ENCODE measurements at places on chromosomes 1 and 21. TPM values are rescaled to one million over a fixed set of nuclear protein-coding genes. Genes with fewer than 3 reads are reported as not detected.

Gene PBX1
- polyA plus RNA-seq: 60.8 TPM

Gene NIBAN1
- polyA plus RNA-seq: 5.1 TPM

Gene EDN2
- 0.51 TPM for polyA plus RNA-seq

Gene KCNJ9
- polyA plus RNA-seq: 0.36 TPM

Gene LIPI
- polyA plus RNA-seq: 0.21 TPM

Gene OR2T29
- not detected for polyA plus RNA-seq

Gene NR5A2
- polyA plus RNA-seq: 36.5 TPM

Gene HCN3
- polyA plus RNA-seq: 18.3 TPM

Gene NCAM2
- polyA plus RNA-seq: 7.7 TPM

Gene NPR1
- polyA plus RNA-seq: 4.7 TPM

Gene TTLL7
- 6.3 TPM for polyA plus RNA-seq

DNA sequence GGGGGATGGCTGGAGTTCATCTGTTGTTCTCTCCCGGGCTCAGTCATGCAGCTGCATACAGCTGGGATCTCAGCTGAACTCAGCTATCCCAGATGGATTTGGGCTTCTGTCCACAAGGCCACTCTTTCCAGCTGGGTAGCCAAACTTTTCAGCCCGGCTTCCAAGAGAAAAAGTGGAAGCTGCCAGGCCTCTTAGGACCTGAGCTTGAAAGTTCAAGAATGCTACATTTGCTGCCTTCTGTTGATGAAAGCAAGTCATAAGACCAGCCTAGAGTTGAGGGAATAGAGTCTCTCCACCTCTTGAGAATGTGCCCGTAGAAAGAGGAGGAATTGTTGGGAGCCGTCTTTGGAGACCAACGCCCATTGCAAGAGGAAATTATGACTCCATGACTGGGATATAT lies 95.3 kb downstream of the C1orf21 start:
- no peak for DNase-seq

DNA sequence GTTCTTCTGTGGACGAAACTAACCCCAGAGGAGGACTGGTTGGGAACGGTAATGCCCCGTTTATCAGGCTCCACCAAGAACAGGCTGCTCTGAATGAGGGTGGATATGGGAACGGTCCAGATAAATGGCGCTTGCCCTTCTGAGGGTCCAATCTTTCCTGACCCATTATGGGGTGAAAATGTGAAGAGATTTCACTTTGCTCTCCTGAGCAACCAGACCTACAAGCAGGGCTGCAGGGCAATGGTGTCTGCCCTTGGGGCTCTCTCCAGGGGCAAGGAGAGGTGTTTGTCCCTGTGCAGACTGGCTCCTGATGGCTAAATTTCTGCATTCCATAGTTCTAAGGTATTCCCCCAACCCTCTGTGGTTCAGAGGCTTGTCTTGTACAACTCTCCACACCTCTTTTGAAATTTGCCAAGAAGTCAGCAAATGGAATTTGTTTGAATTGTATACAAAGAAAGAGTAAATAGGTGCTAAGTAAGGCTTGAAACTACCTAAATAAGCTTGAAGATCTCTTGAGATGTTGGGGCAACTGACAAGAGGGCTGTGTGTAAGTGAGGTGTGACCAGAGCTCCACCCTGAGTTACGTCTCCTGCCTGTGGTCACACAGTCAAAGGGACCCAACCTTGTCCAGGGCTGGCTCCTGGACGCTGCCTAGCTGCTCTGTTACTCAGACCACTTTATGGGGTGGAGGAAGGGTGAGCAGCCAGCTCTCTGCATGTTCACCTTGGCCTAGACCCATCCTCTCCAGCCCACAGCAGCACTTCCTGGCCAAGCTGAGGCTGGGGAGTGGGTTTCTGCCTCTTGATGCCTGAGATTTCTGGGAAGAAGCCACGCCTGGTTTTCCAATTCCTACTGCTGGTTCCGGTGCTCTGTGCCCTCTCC lies 24.8 kb downstream of the SLC2A1 start:
- no peak for DNase-seq

- no peak for DNase-seq
Measured at GRCh38 chr1:1156140-1157032, 17.3 kb upstream of the TTLL10 start.

DNA sequence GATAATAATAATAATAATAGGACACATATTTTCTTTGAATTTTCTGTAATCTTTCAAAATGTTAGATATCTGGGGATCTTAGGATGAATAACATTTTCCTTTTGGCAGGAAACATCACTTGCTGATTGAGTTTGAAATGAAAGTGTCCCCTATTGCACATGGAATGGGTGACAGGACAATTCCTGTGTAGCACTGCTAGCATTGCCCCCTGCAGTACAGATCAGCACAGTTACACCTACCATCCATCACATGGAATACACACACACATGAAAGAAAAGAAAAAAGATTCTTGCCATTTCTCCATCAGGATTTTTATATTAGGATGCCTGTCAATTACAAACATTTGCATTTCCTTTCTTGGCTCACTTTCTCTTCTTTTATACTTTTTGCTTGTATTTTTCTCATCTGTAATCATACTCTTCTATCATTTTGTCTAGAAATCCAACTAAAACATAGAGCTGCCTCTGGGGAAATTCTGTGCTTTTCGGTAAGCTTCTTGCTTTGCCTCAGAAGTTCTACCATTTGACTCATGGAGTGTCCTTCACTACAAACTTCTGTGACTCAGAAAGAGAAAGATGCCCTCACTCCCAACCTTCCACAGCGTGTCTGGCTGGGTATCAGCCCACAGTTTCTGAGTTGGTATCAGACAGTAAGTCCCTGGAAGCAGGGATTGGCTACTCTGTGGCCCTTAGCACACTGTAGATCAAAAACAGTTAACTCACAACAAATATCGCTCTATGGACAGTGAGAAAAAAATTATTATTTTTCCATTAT lies 641.2 kb downstream of the PTPRC start:
- DNase-seq: no peak

GRCh38 chr1:175287849-175288248 lies 95.3 kb upstream of the KIAA0040 start:
- no peak for DNase-seq

DNA sequence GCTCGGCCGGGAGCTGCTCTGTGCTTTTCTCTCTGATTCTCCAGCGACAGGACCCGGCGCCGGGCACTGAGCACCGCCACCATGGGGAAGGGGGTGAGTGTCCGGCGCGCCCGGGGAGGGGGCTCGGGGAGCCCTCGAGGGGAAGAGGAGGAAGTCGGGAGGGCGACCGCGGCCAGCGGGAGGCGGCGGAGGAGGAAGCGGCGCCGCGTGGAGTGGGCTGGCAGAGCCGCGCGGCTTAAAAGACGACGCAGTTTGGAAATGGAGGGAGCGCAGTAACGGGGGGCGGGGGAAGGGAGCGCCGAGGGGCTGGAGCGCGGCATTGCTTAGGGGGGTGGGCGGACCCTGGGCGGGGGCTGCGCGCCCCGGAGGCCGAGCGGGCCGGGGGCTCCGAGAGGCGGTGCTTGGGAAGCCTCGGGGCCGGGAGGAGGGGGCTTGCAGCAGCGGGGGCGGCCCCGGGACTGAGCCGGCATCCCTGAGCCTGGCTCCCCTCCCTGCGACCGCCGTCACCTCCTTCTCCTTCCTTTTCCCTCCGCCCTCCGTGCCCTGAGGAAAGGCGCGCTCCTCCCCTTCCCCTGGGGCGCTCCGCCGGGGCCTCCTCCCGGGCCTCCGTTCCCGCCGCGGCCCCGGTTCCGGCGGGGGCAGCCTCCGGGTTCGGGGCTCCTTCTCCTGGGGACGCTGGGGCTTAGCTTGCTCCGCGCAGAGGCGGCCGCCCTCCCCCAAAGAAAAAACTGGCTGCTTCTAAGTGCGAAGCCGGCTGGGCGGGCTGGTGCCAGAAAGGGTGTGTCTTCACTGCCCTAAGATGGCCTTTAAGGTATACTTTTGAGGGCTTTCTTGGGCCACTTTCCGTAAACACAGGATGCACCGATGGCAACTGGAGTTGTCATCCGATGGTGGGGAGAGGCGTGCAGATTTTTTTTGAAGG lies 648 bp downstream of the ATP1A1 start:
- no peak for DNase-seq

- no peak for DNase-seq
Measured at GRCh38 chr1:27594564-27595510, 9.1 kb downstream of the AHDC1 start.

DNA sequence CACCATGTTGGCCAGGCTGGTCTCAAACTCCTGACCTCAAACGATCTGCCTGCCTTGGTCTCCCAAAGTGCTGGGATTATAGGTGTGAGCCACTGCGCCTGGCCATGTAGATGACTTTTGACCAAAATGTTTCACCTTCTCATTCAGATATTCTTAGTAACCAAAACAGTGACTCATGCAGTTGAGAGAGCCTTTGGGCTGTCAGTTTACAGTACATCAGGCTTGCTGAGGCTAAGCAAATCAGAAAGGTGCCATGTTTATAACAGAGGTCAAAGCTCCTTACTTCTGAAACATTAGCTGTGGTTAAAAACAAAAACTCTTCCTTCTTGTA lies 21.0 kb downstream of the CNIH4 start:
- no peak for DNase-seq

GRCh38 chr1:172279939-172280636 lies 140.4 kb upstream of the C1orf105 start:
- DNase-seq: no peak

DNA sequence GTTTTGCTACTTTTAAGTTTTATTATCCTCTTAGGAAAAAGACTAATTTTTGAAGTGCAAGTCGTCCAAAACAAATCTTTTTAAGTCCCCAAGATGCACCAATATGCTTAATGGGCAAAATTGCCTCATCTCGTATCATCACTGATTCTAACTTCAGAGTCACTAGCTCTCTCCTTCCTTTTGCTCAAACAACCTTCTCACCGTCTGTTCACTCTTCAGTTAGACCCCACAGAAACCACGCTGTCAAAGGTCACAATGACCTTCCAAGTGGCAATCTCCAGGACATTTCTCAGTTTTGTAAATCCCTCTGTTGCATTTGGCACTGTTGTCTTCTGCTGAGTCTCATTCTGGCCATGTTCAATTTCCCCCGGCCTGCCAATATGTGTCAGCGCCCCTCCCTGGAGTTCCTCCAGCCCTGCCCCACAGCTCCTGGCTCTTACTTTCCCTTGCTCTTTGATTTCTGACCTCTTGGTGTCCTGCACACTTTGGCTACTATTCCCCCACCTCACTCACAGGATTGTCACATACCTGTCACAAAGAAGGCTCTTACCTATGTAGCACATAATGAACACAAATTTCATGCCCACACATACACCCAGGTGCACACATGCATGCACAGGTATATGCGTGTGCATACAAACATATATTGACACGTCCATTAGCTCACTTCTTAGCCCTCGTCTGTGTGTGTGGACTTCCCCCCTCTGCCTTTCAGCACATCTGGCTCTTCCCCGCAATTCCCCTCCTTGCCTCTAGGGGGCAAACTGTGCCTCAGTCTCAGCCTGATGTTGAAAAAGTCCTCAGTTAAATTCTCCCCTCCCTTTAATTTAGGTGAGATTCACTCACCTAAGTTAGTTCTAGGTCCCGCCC lies 354.0 kb upstream of the DUSP10 start:
- DNase-seq: no peak

GRCh38 chr1:218259800-218260199 lies 25.3 kb upstream of the RRP15 start:
- DNase-seq: no peak

GRCh38 chr1:198155253-198155652 lies 1.5 kb upstream of the NEK7 start:
- DNase-seq: no peak

GRCh38 chr1:238492271-238492670 lies 601.5 kb upstream of the ZP4 start:
- no peak for DNase-seq

DNA sequence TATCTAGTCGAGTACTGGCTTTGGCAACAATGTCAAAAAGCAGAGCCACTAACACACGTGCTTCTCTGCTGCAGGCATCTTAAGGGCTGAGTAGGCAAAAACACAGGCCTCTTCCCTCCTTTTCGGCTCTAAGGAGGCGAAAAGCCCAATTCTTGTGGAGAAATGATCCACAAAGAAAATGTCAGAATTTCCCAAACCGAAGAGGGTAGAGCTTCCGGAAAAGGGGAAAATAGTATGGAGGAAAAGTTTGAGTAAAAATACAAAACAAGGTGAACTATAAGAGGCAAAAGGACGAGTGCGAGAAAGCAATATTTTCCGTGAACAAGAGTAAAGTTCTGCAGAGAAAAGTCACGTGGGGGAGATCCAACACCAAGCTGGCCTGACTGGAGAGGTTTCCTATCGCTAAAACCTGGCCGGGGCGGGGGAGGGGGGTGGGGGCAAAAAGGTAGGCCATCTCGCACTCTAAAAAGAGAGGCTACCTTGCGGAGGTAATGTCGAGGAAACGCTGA lies 551 bp downstream of the ZRANB2 start:
- no peak for DNase-seq

- no peak for DNase-seq
Measured at GRCh38 chr1:158933621-158934020, 2.3 kb downstream of the PYHIN1 start.

- no peak for DNase-seq
Measured at GRCh38 chr21:45022736-45023135, 51.6 kb upstream of the ADARB1 start.
